Naive thymus-derived CD4-positive, alpha-beta T cell (primary cell): ENCODE measurements at places on chromosomes 5 and 9. TPM values are rescaled to one million over a fixed set of nuclear protein-coding genes. Genes with fewer than 3 reads are reported as not detected.

DNA sequence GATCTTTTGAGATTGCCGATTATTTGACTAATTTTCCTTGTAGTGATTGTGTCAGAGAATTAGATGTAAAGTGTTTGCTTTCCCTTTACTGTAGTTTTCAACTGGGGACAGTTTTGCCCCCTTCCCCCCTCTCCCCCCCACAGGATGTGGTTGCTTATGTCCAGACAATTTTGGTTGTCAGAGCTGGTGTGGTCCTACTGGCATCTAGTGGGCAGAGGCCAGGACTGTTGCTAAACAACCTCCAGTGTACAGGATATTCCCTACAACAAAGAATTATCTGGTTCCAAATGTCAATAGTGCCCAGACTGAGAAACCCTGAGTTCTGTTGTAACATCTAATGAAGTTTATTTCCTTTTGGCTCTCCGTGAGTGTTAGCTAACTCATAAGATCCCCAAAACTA is 20.0 kb downstream of the TMEFF1 start:
- DNase-seq: no peak

GRCh38 chr9:106835840-106836239 is 27.1 kb upstream of the ZNF462 start:
- no peak for DNase-seq

- DNase-seq: no peak
Measured at GRCh38 chr5:149749481-149750365, 19.6 kb downstream of the PPARGC1B start.

DNA sequence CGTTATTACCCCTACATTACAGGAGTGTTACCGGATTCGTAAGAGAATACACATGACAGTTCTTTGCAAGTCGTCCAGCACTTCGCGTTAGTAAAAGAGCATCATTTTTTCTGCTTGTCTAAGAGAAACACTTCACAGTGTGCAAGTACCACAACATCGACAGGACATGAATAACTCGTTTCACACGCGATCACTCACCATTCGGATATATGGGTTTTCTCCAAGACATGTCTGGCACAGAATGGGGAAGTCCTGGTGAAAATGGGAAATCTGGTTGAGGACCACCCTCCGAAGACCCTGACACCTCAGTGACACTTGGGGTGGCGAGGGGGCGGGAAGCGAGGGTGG is 642 bp downstream of the RBM22 start:
- no peak for DNase-seq

DNA sequence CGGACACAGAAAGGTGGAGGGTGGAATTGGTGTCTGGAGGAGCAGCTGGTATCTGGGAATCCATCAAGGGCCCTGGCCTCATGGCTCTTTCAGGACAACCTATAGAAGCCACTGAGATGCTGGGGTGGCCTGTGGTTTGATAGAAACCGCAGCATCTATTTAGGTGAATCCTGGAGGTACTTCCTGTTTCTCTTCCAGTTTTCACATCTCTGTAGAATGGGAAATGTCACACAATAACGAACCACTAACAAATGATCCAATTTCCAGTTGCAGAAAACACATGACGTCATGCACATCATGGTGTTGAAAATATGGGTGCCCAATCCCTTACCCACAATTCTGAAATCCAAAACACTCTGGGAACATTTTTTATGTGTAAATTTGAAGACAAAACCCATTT is 52.2 kb downstream of the ROPN1L start:
- no peak for DNase-seq

DNA sequence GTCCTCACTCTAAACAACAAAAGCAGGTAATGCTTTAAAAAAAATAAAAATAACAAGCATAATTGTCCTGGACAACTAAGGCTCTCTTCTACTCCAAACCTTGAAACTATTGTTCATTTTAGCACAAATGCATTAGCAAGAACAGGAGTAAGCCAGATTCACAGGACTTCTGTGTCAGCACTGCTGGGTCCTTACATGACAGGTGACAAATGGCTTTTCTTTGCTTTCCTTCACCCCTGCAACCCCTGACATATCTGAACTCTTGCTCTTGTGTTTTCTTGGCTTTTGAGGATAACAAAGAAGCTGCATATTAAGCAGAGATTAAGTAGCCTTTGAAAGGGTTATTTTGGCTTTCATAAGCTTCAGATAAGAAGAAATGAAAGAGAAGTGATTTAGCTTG is 71.1 kb downstream of the ZNF474 start:
- DNase-seq: no peak

DNA sequence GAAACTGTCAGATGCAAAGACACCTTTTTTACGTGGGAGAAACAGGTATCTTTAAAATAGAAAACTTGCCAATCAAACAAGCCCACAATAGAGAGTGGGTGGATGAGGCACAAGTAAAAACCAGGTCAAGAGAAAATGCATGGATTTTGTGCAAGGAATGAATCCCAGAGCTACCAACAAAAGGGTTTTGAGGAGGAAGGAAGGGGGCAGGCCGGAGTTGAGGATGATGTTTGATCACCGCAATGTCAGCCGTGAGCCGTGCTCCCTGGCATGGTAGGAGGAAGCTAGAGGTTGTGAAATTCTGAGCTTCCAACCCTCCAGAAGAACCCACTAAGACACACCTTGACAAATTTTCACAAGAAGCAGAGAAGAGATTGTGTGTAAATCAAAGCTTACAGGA is 53.2 kb downstream of the HRH2 start:
- DNase-seq: no peak

GRCh38 chr9:86287013-86287412 is 4.7 kb upstream of the ISCA1 start:
- DNase-seq: no peak

DNA sequence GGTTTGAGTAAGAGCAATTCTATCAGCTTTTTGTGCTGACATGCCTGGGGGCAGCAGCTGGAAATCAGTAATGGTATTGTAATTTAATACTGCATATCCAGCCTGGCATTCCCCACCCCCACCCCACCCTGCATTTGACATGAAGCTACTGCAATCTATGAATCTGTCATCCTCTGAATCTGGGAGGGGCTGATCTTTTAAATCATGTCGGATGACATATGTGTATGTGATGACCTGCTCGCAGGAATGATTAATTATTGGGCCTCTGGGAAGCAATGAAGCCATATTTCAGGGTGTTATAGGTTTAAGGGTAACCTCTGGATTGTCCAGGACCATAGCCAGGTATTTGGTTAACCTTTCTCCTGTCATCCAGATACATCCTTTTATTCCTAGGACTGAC is 64.6 kb upstream of the RASGRF2 start:
- no peak for DNase-seq

PTGS1 gene
- 1.6 TPM for total RNA-seq

STPG3 gene
- total RNA-seq: not detected

SVEP1 gene
- not detected for total RNA-seq
